ENCODE measurements at places on chromosomes 4 and X. TPM values are rescaled to one million over a fixed set of nuclear protein-coding genes. Genes with fewer than 3 reads are reported as not detected.

PTPN13 gene
- 54.6 TPM for total RNA-seq

MAGEE2 gene
- total RNA-seq = not detected

UGT2B11 gene
- total RNA-seq = not detected

DNAAF6 gene
- not detected for total RNA-seq

DNA sequence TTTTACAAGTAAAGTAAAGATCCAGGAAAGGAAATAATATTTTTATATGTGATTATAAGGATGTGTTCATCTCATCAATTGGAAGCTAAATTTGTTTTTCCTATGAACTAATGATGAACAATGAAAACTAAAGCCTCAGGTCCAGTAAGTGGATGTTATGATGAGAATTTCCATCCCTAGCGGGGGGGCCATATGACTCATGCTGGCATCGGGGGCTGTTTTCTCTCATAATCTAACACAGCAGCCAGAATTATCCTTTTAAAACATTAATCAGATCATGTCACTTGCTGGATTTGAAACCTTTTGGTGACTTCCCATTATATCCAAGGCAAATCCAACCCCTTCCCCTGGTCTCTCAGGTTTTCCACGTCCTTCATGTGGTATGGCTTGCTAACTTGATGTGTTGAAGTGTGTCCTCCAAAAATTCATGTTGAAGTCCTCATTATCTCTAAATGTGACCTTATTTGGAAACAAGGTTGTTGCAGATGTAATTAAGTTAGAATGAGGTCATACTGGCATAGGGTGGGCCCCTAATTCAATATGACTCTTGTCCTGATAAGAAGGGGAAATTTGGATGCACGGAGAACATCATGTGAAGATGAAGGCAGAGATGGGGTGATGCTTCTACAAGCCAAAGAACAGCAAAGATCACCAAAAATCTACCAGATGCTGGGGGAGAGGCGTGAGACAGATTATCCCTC is 96.8 kb downstream of the AKAP4 start:
- DNase-seq = no peak

DNA sequence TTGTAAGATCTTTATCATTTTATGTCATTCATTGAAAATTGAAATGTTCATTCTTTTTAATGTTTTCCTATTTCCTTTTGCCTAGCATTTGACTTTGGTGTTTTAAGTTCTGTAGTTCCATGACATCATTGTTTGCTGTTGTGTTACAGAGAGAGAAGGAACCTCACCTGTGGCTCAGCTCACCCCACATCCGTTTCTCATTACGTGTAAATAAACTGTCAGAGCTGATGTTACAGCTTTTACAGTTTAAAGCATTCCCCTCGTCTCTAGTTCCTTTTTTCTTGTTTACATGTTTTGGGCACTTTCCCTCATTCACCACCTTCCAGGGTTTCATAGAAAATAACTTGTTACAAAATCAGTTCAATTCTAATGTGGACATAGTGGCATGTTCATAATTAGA is 137.2 kb downstream of the FNIP2 start:
- no peak for DNase-seq

All from SK-MEL-5 (cell line).